Stomach (tissue), 19 donors: ENCODE measurements at places on chromosomes 16 and 17. TPM values are rescaled to one million over a fixed set of nuclear protein-coding genes. Genes with fewer than 3 reads are reported as not detected.

DNA sequence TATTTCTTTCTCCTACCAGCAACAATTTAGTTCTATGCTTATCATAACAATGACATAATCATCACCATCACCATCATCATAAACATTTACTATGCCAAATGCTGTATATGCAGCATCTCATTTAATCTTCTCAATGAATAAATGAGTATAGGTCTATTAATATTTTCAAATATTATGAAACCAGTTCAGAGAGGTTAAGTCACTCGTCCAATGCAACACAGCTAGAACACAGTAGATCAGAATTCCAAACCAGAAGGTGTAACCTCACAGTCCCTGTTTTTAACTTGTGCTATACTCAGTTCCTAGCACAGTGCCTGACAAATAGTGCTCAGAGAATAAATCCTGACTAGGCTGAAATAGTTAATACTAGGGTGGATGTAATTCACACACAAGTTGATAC lies 314.8 kb downstream of the XYLT1 start:
- no peaks in the 10 kb centered on the region for H3K27me3 ChIP-seq
- H3K27ac ChIP-seq, result no peak overlapping the region
- DNase-seq, result no peak
- H3K4me3 ChIP-seq, result no peak overlapping the region
- no peaks in the 10 kb centered on the region for H3K36me3 ChIP-seq
- H3K4me1 ChIP-seq, result peaks cover 7% of the 10 kb centered on the region

GRCh38 chr17:70190959-70191805 lies 21.9 kb downstream of the KCNJ2 start:
- H3K27me3 ChIP-seq, result no peaks in the 10 kb centered on the region
- H3K4me3 ChIP-seq, result no peak overlapping the region
- H3K27ac ChIP-seq, result no peak overlapping the region

DNA sequence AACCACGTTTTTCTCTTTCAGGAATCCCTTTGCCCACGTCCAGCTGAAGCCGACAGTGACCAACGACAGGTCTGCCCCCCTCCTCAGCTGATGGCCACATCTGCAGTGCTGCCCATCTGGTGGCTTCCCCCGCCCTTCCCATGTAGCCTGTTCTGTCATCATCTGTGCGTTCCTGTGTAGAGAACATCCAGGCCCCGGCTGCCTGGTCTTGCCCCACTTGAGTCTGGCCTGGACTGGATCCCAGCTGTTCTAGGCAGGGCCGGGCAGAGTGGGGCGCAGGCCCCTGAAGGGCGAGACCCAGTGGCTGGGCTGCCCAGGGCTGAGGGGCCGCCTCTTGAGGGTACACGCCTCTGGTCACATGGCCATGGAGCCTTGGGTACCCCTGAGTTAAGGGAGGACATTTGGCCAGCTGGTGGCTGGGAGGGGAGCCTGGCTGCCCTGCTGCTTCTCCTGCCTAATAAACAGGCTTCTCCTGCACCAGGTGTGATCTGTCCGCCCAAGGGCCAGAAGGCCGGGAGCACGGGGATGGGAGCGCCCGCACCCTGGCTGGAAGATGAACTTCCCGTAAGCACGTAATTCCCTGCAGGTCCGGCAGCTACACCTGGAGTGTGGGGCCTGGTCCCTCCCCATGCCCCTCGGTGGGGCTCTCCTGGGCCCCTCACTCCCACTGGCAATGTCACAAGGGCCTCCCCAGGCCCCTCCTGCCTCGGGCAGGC lies 49.4 kb upstream of the PVALEF start:
- peaks cover 44% of the 10 kb centered on the region for H3K36me3 ChIP-seq
- peak overlapping the region; percentile 18 for H3K27ac ChIP-seq
- DNase-seq, result no peak
- no peak overlapping the region for H3K4me3 ChIP-seq
- H3K4me1 ChIP-seq, result peaks cover 22% of the 10 kb centered on the region
- no peaks in the 10 kb centered on the region for H3K27me3 ChIP-seq

DNA sequence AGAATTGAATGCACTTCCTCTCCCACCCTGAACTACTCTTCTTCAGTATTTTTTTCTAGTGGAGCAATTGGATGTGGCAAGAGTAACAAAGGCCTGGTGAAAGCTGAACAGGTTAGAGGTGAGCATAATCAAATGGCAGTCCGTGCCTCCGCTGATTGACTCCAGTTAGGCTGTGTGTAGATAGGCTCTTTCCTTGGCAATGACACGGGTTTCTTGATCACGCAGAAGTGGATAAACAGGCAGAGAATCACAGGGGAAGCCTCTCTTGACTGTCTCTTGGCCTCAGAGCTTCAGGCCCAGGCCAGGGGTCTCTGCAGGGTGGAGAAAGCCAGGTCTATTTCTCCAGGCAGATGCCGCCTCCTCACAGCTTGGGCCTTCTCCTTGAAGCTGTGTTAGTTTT lies 4.2 kb downstream of the CD300LB start:
- no peaks in the 10 kb centered on the region for H3K4me1 ChIP-seq
- H3K4me3 ChIP-seq, result no peak overlapping the region
- H3K36me3 ChIP-seq, result no peaks in the 10 kb centered on the region
- DNase-seq, result no peak

DNA sequence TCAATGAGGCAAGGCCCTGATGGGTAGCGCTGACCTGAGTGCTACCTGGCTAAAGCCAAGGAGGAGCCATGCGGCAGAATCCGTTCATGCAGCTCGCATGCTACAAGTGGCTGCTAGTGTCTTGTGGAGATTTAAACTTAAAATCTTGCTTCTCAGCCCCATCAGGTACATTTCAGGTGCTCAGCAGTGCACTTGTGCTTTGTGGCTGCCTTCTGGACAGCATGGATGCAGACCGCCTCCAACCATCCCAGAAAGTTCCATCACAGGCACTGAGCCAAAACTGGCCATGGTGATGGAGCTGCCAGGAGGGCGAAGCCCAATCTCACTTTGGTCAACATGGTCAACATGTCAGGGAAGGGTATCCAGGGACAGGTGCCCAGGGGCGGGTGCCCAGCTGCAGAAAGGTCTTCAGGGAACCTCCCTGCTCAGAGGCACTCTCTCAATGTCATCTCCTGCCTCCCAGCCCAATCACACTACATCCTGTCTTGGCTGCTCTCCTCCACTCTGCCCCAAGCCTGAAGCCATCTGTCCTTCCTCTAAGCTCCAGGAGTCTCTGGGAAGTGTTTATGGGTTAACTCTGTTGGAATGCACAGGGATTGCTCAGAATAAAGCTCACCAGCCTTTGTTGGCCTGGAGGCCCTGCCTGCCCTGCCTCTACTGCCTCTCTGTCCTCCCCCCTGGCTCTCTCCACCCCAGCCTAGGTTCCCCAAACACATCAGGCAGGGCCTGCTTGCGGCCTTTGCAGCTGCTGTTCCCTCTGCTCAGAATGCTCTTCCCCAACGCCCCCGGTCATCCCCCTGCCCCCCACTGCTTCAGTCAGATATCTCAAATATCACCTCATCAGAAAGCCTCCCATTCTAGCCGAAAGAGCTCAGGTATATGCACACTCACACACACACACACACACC lies 18.3 kb upstream of the TNFRSF13B start:
- H3K27ac ChIP-seq, result peak overlapping the region; percentile 59
- no peak for DNase-seq
- peaks cover 10% of the 10 kb centered on the region for H3K4me1 ChIP-seq
- H3K27me3 ChIP-seq, result no peaks in the 10 kb centered on the region
- no peaks in the 10 kb centered on the region for H3K36me3 ChIP-seq

DNA sequence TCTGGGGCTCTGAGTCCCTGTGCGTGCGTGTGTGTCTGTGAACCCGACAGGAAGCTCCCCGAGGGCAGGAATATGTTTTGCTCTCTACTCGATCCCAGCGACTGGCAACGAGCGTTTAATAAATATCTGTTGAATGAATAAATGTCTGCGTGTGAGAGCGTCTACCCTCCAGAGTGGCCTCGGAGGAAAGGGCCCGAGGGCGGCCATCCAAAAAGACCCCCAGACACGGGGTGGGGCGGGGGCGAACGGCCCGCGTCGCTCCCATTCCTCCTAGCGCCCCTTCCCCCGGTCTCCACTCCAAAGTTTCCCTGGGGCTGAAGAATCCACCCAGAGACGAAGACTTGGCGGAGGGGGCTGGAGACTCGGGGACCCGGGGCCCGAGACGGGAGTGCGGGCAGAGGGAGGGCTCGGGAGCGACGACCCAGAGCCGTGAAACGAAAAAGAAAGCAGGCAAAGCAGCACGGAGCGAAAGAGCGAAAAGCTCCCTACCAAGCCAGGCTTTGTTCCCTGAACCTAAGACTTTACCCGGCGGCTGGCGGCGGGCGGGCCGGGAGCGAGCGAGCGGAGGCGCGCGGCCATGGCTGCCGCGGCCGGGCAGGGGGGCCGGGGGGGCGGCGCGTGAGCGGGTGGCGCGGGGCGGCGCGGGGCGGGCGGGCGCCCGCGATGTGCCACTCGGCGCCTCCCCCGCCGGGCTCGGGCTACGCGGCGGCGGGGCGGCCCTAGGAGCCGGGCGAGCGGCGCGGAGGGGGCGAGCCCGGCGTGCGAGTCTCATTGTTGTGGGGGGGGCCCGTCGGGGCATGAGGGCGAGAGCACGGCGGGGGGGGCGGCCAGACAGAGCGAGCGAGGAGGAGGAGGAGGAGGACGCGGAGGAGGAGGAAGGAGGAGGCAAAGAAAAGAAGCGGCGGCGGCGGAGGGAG lies at the start of gene MLLT6:
TSS of gene MLLT6 (plus strand) at position 668 of the 917 bp plus-strand sequence. CDS start 360 bp downstream, outside the sequence.
- H3K4me3 ChIP-seq, result peak within 1 kb of the TSS; percentile 87
- H3K4me1 ChIP-seq, result peaks cover 73% of the 10 kb centered on the region
- no peaks in the 10 kb centered on the region for H3K27me3 ChIP-seq
- peak within 1 kb of the TSS; percentile 97 for H3K27ac ChIP-seq

DNA sequence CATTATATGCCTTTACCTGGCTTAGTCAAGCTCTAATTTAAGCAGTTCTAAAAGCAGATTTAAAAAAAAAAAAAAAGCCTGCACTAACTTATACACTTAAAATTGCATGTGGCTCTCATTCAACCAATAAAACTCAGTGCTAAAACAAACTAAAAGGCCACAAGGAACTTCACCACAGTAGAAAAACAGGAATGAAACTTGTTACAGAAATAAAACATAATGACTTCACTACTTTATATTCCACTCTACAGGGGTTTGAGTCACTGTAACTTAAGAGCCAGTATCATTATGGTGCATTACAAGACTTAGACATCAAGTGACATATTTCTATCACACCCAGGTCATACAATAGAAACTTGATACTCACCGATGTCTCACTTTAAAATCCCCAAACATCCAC lies 11.1 kb downstream of the CA10 start:
- no peak overlapping the region for H3K27ac ChIP-seq
- no peaks in the 10 kb centered on the region for H3K27me3 ChIP-seq
- H3K4me3 ChIP-seq, result no peak overlapping the region
- no peak for DNase-seq

GRCh38 chr17:1179112-1179817 lies 516 bp downstream of the ABR start:
- H3K27me3 ChIP-seq, result peaks cover 29% of the 10 kb centered on the region
- peaks cover 6% of the 10 kb centered on the region for H3K36me3 ChIP-seq
- peaks cover 54% of the 10 kb centered on the region for H3K4me1 ChIP-seq
- peak overlapping the region; percentile 68 for H3K27ac ChIP-seq
- DNase-seq, result no peak

DNA sequence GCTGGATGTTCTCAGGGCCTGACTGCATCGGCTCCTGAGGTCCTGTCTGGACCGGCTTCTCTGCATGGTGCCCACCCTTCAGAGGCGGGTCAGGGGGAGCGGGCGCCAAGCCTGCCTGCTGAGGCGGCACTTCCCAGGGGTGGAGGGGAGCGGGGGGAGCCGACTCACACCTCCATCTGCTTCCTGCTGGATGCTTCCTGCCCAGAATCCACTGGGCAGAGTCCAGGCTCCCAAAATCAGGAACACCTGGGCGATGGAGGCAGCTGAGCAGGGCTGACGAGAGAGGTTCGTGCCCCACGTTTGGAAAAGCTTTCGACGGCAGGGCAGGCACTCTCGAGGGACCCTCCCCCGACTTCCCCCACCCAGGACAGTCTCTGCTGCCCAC lies 42.2 kb downstream of the TIMM22 start:
- DNase-seq, result peak; percentile 45
- peaks cover 44% of the 10 kb centered on the region for H3K4me1 ChIP-seq
- peak overlapping the region; percentile 53 for H3K27ac ChIP-seq
- H3K27me3 ChIP-seq, result no peaks in the 10 kb centered on the region

GRCh38 chr17:12665263-12666210 lies at the start of gene MYOCD:
TSS of gene MYOCD (plus strand) at chr17:12665890. CDS start at chr17:12666189, 299 bp downstream.
- no peaks in the 10 kb centered on the region for H3K4me1 ChIP-seq
- H3K27me3 ChIP-seq, result peaks cover 22% of the 10 kb centered on the region
- no peaks in the 10 kb centered on the region for H3K36me3 ChIP-seq
- DNase-seq, result peak; percentile 75
- peak within 1 kb of the TSS; percentile 87 for H3K27ac ChIP-seq

DNA sequence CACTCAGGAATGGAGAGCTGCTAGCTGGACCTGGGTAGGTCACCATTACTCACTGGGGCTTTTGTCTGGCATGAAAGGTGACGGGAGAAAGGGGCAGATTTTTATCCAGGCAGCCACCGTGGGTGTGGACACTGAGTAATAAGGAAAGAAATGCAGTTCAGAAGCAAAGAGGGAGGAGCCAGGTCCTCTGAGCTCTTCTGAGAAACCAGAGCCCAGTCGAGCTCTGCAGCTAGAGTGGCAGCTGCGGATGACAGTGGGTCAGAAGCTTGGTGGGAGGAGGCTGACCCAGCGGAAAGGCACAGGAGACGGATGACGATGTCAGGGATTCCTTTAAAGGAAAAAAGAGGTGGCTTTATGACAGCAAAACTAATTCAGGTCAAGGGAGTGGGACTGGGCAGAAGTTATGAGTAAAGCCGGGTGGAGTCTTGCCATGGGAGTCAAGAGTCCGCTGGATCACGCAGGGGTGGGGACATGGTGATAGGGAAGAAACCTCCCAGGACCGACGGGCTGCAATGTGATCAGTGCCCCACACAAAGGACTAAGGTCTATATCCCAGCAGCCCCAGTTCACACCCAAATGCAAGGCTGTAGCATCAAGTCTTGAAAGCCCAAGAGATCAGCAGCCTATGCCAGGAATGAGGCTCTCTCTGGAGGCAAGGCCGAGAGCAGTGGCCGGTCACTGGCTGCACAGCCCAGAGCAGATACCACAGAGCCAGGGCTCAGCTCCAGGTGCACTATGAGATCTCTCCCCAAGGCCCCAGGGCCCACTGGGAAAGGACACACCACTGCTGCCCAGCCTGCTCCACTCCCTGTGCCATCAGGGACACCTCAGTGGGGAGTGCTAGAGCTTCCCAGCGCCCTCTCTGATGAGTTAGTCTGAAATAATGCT lies 6.3 kb upstream of the MNT start:
- H3K4me3 ChIP-seq, result no peak overlapping the region
- DNase-seq, result peak; percentile 69
- peaks cover 57% of the 10 kb centered on the region for H3K4me1 ChIP-seq
- H3K36me3 ChIP-seq, result no peaks in the 10 kb centered on the region
- H3K27me3 ChIP-seq, result no peaks in the 10 kb centered on the region

DNA sequence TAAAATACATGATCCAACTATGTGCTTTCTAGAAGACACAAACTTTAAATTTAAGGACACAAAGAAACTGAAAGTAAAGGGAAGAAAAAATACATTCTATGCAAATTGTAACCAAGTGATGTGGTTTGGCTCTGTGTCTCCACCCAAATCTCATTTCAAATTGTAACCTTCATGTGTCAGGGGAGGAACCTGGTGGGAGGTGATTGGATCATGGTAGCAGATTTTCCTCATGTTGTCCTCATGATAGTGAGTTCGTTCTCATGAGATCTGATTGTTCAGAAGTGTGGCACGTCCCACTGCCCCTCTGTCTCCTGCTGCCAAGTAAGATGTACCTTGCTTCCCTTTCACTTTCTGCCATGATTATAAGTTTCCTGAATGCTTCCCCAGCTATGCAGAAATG lies 15.0 kb downstream of the OR1A1 start:
- no peaks in the 10 kb centered on the region for H3K27me3 ChIP-seq
- H3K27ac ChIP-seq, result no peak overlapping the region
- H3K4me3 ChIP-seq, result no peak overlapping the region
- no peaks in the 10 kb centered on the region for H3K36me3 ChIP-seq

NUP93 gene
- total RNA-seq, result 87.5 TPM
